ENCODE measurements at places on chromosomes 3 and 15. TPM values are rescaled to one million over a fixed set of nuclear protein-coding genes. Genes with fewer than 3 reads are reported as not detected.

CNTN3 gene
- 5.2 TPM for total RNA-seq

DNA sequence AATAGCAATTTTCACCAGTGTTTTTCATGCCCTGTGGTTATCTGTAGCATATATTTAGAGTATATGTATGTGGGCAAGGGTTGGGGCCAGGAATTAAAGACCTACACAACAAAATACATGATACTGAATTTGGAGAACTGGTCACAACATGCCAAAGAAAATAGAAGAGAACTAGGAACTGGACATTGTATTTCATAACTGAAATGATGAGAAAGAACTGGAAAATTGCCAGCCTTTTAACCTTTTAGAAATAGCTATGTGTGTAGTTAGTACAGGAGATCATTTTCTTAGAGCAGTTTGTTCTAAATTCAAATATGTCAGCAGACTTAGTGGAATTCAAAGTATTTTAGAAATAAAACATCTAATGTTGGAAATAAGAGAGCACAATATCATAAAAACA lies 227.1 kb upstream of the CGNL1 start:
- DNase-seq: no peak

GRCh38 chr3:128800241-128801187 lies 74.5 kb downstream of the RAB7A start:
- peak; percentile 60 for DNase-seq

GRCh38 chr15:73982222-73982962 lies 9.7 kb downstream of the STOML1 start:
- DNase-seq: peak; percentile 93

PPM1L gene
- 56.4 TPM for total RNA-seq

DNA sequence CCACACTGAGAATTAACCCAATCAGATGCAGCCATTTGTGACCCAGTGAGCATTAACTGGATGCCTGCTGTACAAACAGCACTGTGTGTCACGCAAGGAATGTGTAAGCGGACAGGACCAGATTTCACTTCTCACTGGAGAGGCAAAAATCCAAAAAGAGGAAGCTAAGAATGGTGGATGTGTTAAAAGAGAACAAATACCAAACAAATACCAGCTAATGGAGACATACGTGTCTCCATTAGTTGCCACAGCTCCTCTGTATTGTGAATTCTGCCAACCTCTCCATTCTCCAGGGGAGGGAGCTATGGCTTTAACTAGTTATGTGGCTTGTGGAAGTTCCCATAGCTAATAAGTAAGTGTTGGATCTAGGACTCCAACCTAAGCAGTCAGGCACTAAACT lies 2.6 kb downstream of the LTF start:
- DNase-seq: no peak

GRCh38 chr3:128698211-128699047 lies 27.6 kb upstream of the RAB7A start:
- DNase-seq: peak; percentile 72

TRIM59 gene
- 0.40 TPM for total RNA-seq

GRCh38 chr15:29266052-29266582 lies 3.5 kb downstream of the NSMCE3 start:
- no peak for DNase-seq

GRCh38 chr15:39504808-39505207 lies 76.1 kb upstream of the THBS1 start:
- DNase-seq: no peak

DNA sequence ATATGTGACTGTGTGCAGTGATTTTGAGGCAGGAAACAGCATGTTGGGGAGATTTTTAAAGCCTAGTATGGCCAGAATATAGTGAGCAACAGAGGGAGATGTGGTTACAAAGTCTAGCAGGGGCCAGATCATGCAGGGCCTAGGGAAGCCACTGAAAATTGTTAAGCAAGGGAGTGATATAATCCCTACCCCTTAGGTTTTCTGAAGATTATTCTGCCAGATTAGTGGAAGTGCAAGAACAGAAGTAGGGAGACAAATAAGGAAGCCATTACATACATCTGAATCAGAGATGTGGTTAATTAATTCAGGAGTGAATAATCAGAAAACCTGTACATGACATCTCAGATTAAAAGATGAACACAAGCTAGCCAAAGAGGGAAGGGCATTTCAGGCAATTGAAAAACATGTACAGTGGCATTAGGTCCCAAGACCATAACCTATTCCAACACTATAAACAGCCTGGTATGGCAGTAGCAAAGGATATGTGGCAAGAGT lies 54.8 kb downstream of the MSL2 start:
- no peak for DNase-seq
